ENCODE measurements at places on chromosomes 7 and 10. TPM values are rescaled to one million over a fixed set of nuclear protein-coding genes. Genes with fewer than 3 reads are reported as not detected.

COL26A1 gene
- not detected for total RNA-seq

GSTO2 gene
- 0.13 TPM for total RNA-seq

TLX1 gene
- not detected for total RNA-seq

MMP21 gene
- not detected for total RNA-seq
